ENCODE measurements at places on chromosomes 16 and 17.

DNA sequence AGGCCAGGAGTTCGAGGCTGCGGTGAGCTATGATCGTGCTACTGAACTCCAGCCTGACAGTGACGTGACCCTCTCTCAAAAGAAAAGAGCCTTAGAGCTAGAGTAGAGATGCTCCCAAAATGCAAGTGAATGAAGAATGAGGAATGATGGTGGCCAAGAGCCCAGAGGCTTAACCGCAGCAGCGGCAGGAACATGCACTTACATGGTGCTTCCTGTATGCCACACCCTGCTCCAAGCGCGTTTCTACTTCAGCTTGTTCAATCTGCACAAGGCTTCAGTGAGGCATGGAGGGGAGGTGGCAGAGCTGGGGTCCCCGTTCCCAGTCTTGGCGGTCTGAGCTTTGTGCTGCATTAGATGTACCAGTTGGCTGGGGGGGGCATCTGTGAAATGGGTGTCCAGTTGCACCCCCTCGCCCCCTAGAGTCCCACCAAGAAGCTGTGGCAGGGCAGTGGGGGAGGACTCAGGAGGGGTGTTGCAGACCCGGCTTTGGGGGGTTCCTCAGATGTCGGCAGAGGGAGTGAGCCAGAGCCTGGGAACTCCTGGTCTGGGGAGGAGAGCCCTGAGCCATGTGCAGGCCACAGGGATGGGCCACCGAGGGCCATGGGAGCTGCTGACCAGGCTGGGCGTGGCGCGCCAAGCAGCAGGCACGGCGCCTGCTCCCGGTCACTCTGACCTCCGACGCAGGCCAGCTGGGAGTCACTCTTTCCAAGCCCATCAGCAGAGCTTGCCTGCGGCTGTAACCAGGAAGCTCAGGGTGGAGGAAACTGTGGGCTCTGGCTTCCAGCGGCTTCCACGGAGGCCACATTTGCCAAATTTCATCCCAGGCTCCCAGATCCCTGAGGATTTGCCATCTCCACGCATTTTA lies 260.1 kb downstream of the PARN start:
- no peak for DNase-seq

DNA sequence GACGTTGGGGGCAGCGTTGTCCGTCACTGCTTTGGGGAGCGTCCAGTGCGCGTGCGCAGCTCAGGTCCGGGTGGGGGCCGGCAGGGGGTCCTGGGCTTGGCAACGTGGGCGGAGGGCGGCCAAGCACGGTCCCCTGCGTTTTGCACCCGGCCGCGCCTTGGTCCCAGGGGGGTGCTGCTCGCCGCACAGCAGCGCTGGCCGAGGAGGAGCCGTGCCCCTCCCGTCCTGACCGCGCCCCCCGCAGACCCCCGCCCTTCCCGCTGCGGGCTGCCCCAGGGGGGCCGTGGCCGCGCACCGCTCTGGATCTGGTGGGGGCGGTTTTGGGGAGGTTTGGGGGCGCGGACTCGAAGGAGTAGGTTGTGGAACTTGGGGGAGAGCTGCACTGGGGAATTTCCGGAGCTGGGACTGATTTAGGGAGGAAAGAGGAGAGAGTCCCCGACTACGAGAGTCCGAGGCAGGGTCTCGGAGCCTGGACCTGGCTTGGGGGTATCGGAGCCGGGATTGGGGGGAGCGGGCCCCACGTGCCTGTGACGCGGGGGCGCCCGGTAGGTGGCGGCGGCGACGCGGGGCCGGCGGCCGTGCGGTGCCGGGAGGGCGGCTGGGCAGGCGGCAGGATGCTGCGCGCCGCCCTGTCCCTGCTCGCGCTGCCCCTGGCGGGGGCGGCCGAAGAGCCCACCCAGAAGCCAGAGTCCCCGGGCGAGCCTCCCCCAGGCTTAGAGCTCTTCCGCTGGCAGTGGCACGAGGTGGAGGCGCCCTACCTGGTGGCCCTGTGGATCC lies at the start of gene SLC9A5:
SLC9A5 (plus strand) TSS at position 579 of the 777 bp plus-strand sequence; CDS start at position 615, 36 bp downstream.
- no peak for DNase-seq

DNA sequence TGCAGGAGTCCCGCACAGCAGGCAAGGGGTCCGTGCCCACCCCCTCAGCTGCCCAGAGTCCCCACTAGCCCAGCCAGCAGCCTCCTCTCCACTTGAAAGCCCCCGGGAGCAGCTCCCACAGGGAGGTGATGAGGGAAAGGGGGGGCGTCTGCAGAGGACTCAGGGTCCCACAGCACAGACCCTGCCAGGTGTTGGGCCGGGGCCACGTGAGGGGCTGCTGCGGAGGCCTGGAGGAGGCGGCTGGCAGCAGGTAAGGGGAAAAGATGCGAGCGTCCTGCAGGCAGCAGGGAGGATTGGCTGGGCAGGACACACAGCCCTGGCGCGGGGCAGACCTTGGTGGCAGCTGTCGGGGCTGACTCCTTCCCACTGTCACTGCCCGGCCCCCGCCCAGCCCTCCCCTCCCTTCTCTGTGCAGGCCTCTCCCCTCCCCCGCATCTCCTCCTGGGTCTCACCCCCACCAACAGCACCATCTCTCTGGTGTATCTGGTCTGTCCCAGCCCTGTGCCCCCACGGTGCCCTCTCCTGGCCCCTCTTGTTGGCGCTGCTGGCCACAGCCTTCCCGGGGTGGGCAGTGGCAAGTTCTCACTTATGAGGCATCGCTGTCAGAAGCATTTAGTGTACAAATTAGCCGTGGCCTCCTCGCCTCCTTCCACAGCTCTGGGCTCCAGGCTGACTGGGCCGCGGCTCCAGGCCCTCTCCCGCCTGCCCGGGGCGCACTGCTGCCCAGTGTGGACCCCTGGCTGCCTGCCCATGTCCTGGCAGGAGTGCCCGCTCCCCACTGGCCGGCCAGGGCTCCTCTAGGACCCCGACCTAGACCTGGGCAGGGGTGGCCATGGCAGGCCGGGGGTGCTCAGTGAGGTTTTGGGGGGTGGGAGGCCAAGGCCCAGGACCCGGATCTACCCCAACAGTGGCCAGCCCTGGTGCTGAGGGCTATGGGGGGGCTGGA lies 4.4 kb upstream of the PRR35 start:
- DNase-seq = no peak

DNA sequence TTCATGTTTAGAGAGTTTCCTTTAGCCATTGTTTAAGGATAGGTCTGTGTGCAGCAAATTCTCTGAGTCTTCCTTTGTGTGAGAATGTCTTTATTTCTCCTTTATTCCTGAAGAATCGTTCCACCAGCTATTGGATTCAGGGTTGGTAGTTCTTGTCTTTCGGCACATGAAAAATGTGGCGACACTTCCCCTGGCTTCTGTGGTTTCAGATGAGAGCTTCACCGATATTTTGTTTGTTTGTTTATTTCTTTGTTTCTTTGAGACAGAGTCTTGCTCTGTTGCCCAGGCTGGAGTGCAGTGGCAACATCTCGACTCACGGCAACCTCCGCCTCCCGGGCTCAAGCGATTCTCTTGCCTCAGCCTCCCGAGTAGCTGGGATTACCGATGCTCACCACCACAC lies 18.6 kb downstream of the MPO start:
- no peak for DNase-seq
